CD4-positive, alpha-beta T cell treated with Interleukin-17A for 1 hour (primary cell): ENCODE measurements at places on chromosomes 3 and 15.

- DNase-seq: no peak
Measured at GRCh38 chr3:14411166-14411526, 8.7 kb downstream of the SLC6A6 start.

- no peak for DNase-seq
Measured at GRCh38 chr3:66470285-66470684, 30.5 kb downstream of the LRIG1 start.

DNA sequence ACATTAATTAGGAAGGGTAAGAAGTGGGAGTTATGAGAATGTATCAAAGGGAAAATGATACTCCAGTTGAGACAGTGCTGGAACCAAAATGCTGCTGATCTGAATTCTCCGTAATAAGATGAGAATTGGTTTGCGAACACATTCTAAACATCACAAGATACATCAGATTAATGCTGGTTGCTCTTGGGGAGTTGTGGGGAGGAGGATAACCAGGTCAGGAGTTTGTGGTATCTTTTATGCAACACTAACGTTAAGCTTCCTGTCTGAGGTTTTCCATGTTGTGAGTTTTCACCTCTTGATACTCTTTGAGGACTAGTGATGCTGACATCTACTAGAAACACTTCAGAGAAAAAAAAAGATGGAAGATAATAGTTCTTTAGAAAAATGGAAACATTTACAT lies 47.2 kb downstream of the PPARG start:
- peak; percentile 35 for DNase-seq

DNA sequence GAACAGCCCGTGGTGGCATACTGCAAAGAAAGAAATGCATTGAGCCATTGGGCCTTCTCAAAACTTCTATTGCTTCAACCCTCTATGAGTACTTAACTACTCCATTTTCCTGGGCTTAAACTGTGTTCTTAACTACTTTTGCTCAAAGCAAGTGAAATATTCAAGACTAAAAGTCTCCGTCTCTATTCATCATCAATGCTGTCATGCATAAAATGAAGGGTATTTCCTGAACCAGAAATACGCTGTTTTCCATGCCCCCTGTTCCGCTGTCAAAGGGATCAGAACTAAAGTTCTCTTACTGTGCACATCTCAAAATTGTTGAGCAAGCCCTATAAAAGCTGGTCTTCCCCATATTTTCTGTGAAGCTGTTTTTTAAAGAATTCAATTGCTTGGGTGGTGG lies 20.3 kb downstream of the SIAH2 start:
- DNase-seq: no peak

GRCh38 chr3:136277115-136277514 lies 27.0 kb downstream of the PCCB start:
- no peak for DNase-seq

DNA sequence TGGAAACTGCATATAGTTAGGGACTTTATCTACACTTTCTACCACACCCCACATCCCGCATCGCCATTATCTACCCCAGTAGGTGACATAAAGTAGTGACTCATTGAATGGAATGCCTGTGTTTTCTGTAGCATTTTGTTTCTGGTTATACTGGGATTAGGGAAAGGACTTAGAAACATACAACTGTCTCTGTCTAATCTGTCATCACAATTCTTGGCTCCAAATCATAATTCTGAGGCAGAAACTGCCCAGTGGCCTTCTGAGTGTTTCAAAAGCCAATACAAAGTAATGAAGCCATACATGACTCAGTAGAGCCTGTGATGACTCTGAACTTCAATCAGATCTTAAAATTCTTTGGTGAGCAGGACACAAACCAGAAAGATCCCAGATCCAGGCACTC lies 115.7 kb upstream of the CHRM5 start:
- DNase-seq: no peak

DNA sequence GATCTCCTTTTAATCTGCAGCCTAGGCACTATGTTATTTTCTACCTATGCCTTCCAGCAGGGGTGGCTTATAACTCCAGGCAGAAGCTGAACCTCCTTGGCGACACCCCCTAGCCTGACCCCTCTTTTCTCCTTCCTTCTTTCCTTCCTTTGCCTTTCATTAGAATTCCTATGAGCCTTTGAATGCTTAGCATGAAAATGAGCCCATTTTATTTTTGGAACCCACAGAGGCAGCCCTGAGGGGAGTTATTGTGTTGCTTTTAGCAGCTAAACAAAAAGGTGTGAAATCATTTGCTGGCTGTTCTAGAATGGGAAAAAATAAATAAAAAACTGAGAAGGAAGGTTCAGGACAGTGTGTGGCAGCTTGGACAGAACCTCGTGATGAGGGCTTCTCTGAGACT lies 164.6 kb upstream of the ICE2 start:
- DNase-seq: no peak

DNA sequence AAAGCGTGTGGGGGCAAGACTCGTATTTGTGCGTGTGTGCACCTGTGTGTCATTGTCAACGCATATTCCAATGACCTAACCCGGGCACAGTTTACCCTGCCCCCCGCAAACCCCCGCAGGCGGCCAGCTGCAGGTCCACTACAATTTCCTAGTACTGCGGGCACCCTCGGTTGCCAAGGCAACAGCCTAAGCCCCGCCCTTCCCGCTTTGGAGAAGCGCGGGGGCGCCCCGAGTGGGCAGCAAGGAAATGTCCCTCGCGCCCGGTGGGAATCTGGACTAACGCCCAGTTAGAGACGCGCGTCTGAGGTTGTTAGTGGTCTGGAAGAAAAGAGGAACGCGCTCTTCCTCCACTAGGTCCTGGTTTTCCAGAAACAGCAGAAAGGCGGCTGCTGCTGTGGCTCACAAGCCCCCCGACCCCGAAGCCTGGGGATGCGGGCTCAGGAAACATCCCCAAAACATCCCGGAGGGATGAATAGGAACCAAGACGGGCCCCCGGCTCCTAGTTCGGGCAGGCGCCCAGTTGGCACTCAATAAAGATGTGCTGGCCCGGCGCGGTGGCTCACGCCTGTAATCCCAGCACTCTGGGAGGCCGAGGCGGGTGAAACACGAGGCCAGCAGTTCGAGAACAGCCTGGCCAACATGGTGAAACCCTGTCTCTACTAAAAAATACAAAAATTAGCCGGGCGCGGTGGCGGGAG lies 1.1 kb downstream of the ABHD14A start:
- peak; percentile 47 for DNase-seq

- peak; percentile 24 for DNase-seq
Measured at GRCh38 chr3:11059090-11059798, 66.7 kb downstream of the SLC6A1 start.

GRCh38 chr3:123225016-123225415 lies 23.3 kb downstream of the SEC22A start:
- DNase-seq: no peak

DNA sequence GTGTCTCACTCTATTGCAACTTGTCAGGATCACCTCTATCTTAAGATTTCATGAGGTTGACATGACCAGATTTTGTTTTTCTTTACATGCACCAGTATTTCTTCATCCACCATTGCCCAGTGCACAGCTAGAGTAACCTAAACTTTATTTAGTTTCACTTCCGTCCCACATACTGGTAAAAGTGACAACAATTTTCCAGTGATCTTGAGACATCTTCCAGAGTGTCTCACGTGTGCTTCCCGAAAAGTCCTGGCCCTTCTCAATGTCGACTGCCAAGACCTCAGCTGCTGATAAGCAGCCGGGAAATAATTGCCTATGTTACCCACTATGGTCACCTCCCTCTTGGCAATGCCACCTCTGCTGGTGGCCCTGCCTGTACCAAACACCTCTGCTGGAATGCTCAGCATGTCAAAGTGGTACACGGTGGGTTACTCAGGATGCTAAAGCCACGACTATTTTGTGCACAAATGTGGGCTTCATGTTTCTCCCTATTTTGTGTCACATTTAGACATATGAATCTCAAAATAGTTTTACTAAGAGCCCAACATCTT lies 379.7 kb upstream of the TGFBR2 start:
- DNase-seq: no peak

DNA sequence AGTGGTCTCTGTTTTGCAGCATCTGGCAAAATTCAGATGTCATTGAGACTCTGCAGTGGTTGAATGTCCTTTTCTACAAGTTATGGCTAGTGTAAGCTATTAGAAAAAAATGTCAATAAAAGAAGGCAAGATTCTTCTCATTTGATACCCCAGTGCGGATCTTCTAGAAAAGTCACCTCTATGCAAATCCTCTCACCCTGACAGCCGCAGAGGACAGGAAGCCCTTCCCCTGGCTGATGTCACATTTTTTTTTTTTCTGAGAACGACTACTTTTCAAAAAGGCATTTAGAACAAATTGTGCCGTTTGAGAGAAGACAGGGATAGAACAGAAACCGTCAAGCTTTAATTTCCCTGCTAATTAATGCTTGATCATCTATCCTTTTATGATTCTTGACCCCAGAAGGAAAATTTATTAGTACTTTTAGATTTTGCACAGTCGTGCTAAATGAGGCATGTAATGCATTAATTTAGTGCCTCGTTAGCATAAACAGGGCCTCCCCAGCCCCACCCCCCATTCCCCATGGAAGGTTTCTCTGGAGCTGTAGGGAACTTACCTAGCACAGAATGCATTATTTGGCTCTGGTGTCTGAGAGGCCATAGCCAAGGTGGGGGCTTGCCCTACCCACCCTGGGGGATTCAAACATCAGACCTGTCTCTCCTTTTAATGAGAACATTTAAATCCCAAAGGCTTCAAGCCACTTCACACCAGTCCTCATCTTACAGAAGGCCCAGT lies 183.8 kb downstream of the OPA1 start:
- peak; percentile 1 for DNase-seq

DNA sequence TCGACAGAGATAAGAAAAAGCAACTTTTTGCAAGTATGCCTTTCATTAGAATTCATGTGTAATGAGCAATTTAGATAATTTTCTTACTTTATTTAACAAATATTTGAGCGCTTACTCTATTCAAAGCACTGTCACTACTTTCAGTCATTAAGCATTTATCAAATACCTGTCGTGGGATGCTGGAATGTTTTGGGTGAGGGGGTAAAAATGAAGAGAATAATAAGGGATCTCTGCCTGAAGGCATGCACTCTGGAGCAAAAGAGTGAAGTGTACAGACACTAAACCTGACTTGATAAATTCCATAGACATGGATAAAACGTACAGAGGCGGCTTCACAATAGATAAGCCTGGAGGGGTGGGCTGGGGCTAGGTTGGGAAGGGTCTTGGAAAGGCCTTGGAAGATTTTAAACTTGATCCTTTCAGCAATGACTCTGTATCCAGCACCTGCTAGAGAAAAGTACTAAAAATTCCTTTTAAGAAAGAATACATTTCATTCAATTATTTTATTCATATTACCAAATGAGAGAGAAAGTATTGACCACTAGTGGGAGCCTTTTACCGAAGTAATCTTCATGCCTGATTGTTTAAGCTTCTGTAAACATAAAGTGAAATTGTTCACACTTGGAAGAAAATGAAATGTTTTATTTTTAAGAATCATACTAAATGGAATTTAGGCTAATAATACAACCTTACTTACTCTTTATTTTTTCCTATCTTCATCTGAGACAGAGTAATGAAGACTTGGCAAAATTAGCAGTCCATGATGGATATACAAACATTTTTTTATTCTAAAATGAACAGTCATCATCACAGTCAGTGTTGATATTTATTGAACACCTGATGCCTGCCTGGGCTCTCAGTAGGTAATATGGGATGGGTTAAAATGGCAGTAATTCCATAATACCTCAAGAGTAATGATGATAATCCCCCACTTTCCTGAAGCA lies 113.2 kb downstream of the PPP2R3A start:
- DNase-seq: peak; percentile 48

- DNase-seq: no peak
Measured at GRCh38 chr15:72197041-72197459, 537 bp downstream of the GRAMD2A start.

DNA sequence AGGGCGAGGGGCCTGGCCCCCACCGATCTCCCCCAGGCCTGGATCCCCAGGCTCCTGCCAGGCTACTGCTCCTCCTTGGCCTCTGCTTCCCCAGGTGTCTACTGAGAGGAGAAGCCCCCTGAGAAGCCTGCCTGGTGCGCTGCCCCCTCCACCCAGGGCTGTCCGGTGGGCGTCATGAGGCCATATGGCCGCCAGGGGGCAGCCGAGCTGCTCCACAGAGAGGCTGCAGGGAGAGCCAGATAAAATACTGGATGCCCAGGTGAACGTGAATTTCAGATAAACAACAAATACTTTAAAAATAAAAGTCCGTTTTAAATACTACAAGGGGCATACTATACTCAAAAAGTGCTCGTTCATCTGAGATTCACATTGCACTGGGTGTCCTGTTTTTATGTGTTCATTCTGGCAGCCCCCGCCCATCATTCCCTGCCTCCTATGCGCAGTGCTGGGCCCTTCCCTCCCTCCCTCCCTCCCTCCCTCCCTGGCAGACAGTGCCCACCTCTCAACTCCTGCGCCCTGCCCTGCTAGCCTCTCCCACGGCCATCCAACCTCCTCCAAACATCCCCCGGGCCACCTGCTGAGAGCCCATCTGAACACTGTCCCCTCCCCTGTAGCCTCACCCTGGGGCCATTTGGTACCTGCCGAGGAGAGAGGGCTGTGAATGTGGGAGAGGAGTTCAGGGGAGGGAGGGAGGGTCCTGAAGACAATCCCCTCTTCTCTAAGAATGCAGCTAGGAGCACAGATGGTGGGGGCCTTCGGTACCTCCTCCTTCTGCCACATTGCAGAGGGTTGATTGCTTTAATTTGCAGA lies 29.6 kb downstream of the PSTPIP1 start:
- DNase-seq: peak; percentile 65

- no peak for DNase-seq
Measured at GRCh38 chr15:54618120-54618519, 578.6 kb downstream of the RSL24D1 start.

DNA sequence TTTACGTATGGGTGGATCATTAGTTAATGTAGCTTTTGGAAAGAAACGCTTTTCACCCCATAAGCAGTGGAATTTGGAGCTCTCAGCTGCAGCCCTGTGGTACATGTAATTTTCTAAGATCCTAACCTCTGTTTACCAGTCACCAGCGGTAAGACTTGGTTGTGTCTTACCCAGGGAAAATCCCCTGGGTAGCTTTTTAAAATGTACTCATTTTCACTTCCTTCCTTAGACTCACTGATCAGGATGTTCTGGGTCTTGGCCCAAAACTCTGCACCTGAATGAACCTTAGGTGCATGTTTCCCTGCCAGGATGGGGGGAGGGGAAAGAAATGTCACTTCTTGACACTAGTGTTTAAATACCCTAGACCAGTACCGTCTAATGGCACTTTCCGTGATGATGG lies 605.2 kb downstream of the MAGI1 start:
- no peak for DNase-seq

DNA sequence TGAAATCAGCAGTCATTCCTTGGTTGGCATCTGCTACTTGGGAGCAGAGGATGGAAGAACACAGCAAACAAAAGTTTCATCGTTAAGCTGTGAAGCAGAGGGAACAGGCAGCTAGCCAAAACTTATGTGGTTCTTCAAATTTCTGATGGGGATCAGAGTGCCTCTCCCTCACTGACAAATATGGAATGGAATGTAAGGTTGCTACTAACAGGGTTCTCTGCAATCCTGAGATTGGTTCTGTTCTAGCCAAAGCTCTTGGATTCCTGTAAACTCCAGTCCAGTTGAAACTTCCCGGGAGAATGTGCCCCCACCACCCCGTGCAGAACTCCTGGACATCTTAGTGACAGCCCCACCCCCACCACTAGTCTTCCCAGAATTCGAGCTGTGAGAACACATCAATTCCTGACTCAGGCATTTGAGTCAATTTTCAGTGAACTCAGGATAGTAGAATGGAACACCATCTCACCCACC lies 55.9 kb upstream of the PHLDB2 start:
- no peak for DNase-seq
